ENCODE measurements at places on chromosomes 5 and 9.

DNA sequence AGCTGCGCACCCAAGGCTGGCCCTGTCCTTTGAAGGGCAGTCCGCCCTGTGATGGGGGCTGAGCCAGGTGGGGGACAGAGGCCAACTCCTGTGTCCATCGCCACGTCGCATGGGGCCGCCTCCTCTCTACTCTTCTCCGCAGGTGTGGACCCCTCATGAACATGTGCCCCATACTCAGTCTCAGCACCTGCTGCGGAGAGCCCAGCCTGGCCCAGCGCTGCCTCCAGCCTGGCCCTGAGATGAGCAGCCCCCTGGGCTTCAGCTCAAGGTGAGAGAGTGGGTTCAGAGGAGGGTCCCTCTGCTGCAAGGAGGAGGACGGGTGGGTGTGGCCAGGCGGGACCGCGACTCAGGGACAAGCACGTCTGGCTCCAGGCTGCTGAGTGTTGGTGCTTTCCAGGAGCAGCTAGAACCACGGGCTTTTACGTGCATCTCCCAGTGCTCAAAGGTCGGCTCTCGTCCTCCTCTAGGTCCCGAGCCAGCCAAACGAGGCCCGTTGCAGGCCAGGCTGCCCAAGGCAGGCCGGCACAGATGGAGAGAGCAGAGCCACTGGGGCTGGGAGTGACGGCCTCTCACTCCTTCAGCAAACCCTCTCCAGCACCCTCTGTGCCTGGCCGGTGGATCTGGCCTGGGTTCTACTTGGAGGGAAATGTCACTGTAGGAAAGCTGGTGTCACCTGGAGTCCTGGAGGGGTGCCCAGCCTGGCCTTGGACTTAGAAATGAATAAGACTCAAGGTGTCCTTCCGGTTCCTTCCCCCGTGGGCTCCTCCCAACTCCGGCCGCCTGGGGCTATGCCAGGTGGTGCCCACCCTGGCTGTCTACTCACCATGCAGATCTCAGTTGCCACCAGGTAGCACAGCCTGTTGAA, 48.9 kb upstream of the RNF130 start:
- no peak for DNase-seq

DNA sequence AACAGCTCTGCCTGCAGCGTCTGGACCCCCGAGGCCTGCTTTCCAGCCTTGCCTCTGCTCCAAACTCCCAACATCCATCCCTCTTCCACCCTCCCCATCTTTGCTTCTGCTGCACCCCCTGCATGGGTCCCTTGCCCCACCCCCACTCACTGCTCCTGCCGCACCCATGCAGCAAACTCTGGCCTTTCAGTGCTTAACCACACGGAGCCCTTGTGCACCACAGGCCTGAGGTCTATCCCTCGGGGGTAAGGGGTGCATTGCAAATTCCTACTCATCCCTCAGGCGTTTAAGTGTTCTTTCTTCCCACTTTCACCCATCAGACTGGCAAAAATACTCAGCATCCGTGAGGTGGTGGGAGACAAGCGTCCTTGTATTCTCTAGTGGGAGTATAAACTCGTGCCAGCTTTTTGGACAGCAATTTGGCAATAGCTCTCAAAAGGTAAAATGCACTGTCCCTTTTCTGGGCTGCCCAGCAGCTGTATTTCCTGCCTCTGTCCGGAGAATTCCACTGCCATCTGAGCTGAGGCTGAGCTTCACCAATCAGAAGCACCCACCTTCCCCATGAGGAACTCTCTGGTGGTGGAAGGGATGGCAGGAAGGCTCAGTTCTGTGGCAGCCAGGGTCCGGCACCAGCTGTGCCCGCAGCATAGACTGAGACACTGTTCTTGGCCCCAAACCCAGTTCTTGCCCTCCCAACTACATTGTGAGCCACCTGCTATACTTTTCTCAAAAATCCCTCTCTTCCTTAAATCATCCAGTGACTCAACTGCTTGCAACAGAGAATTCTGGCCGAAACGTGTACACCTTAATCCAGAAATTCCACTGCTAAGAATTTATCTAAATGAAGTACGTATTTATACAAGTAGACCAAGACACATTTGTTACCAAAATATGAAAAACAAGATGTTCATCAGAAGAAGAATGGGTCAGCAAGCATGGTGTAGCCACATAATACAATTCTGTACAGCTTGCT, 15.0 kb downstream of the PSMB7 start:
- no peak for DNase-seq

DNA sequence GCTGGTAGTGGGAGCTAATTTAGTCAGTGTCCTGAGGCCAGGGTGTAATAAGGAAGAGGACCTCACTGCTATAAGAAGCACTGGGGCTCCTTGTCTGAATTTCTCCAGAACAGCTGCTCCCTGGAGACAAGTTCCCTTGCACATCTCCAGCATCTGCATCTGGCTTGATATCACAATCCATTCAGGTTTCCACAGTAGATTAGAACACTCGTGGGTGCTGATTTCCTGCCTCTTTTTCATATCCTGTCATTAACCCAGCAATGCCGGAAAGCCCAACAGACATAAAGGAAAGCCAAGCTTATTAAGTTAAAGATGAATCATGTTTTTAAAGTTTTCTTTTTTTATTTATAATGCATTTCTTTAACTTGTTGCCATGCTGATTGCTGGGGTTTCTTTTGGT, 232.3 kb upstream of the WWC1 start:
- DNase-seq: no peak

- no peak for DNase-seq
Observed at GRCh38 chr9:89542401-89543021, 44.6 kb upstream of the SEMA4D start.

DNA sequence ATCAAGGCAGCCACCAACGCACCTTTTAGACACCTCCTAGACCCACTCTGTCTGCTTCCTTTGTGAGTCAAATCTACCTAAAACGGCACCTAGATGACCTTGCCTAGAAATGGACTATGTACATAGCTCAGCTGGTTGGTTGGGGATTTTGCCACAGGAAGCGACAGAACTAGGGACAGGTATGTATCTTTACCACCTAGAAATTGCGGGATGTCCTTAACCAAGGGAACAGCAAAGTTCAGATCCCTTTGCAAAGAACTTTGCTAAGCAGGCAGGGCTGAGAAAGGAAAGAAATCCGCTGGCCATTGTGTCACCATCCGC, 2.0 kb upstream of the ENC1 start:
- DNase-seq: no peak

DNA sequence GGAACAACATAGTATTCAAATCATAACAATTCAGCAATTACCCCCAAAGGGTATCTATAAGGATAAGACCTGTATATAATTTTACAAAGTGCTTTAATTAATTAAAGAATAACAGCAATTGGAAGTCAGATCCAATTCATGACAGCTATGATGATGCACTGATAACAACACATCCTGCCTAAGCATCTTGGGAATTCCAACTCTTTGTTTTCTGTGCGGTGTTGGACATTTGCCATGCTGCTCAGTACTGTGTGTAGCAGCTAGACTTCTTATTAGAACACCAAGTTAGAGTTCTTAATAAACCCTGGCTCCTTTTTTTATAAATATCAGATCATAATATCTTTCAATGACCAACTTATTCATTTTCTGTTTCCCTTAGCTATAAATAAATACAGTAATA, 209.0 kb downstream of the SEC61B start:
- DNase-seq: peak; percentile 49

DNA sequence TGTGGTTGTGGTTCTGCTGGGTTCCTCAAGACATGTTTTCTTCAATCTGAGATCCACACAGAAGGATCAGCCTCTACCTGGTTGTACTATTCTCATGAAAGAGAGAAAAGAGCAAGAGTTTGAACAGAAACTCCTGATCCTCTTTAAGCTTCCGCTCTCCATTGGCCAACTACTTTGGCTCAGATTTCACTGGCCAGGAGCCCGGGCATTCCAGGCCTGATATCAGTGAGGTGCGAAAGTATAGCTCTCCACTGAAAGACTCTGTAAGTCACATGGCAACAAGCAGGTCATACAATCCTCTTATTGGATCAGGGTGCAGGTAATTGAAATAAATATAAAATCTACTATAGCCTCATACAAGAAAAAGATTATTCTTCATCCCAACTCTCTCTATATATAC, 920.5 kb downstream of the TLE4 start:
- peak; percentile 34 for DNase-seq

- no peak for DNase-seq
Observed at GRCh38 chr5:177479774-177480173, 6.3 kb upstream of the DBN1 start.

- no peak for DNase-seq
Observed at GRCh38 chr5:102154291-102154690, 141.8 kb downstream of the SLCO4C1 start.

DNA sequence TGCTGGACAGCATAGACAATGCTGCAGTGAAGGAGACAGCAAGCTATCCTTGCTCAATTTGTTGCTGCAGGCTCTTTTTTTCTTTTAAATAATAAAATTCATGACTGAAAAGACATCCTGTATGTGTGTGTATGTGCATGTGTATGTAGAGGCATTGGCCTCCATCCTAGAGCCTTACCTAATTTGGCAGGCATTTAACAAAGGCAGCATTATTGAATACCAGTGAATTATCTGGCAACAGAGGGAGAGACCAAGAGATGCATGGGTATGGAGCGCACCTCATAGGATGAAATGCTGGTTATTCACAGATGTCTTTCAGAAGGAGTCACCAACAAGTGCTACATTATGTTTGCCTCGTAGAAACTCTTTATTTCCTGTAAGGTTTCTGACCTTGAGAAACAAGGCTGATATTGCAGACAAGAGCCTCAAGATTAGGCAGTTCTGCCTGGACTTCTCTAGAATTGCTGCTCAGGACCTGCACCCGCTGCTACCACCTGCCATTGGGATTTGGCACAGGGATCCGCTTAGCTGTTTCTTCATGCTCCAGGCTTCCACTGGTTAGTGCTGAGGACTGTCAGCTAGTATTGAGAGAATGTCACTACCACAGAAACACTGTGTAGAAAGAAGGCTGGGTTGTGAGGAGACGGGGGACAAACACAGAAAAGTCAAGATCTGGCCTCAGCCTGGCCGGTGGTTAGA, 247.7 kb upstream of the RFX3 start:
- no peak for DNase-seq

DNA sequence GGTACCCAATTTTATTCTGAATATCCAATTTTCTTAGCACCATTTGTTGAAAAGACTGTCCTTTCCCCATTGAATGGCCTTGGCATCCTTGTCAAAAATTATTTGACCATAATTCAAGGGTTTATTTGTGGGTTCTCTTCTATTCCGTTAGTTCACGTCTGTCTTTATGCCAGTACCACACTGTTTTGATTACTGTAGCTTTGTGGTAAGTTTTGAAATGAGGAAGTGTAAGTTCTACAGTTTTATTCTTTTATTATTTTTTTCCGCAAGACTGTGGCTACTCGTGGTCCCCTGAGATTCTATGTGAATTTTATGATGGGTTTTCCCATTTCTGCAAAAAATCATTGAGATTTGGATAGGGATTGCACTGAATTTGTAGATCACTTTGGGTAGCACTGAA, 402.6 kb downstream of the PLK2 start:
- no peak for DNase-seq

DNA sequence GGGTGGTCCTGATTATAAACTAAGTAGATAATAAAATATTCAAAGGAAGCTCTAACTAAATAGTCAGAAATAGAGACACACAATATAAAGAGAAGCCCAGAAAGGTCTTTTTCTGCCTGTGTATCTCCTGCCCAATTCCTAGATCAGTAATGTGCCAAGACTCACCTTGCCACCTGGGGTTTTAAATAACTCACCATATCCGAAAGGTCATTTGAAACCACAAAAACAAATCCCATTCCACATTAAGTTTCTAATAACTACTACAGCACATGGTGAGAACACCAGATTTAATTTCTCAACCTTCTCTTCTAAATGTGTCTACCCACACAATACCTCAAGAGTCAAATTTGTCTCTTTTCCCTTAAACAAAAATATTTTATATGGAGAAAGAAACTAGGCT, 75.2 kb downstream of the ZNF608 start:
- no peak for DNase-seq

- no peak for DNase-seq
Observed at GRCh38 chr9:134127616-134128015, 8.3 kb upstream of the WDR5 start.

DNA sequence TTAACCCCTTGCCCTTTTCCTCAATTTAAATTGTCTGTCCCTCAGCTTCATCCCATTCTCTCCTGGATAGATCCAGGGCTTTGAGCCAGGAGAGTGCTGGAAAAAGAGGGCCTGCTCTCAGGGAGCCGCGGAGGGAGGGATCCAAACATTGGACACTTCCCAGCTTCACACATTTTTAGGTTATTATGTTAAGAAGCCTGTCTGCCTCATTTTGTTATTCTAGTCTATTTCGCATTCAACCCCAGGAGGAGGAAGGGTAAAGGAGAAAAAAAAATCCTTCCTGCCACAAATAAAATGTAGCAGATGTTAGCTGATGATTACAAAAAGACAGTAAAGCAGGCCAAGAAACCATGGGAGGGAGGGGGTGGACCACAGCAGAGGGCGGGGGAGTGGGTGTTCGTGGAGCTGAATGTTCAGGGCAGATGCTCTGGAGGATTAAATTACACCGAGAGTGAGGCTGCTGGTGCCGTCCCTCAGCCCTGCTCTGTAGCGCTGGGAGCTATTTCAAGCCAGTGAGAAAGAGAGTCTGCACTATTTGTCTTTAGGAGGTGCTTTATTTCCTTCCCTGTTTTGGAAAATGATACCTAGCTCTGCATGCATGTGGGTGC, 60.6 kb upstream of the ZFR start:
- peak; percentile 92 for DNase-seq

DNA sequence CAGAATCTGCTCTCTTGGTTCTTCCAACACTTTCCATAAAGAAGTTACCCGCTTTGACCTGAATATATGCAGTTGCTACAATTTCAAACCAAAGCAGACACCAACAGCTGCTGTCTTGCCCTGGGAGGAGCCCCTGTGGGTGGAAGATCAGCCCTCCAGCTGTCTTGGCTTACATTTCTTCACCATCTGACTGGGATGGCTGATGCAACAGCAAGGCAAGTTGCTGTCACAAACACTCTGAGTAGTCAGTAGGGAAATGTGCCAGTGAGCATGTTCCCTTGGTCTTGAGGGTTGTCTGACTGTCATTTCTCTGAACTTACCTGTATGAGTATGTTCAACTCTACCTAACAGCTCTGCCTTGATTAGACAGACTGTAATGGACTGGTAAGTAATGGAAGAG, 152.9 kb downstream of the SGCD start:
- DNase-seq: no peak

GRCh38 chr5:150013931-150014330, 13.4 kb downstream of the HMGXB3 start:
- DNase-seq: no peak

- DNase-seq: peak; percentile 48
Observed at GRCh38 chr5:90558344-90559192, at the start of gene ADGRV1. Gene ADGRV1, plus strand, starts transcription at chr5:90558797. Its CDS starts 99 bp downstream, at chr5:90558896.
